ENCODE measurements at places on chromosomes 1 and 21. TPM values are rescaled to one million over a fixed set of nuclear protein-coding genes. Genes with fewer than 3 reads are reported as not detected.

- DNase-seq, result no peak
Observed at GRCh38 chr21:16395285-16395684, 665.5 kb downstream of the USP25 start.

DNA sequence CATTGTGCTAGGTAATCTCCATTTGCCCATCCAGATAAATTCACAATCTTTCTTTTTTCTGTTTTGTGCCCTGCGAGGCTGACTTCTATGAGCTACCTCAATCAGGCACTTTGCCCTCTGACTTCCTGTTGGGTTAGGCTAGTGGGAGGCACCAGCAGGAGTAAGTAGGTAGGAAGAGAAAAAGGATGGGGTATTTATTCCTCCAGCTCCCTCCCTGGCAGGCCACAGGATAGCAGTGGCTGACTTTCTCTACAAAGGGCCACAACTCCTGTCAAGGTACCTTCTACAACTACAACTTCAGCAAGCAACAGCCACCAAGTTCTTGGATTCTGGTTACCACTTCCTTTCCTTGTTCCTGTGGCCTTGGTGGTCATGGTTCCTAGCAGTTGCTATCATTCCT lies 18.8 kb upstream of the GORAB start:
- no peak for DNase-seq

- DNase-seq, result no peak
Observed at GRCh38 chr1:209404577-209404976, 178.9 kb upstream of the CAMK1G start.

DNA sequence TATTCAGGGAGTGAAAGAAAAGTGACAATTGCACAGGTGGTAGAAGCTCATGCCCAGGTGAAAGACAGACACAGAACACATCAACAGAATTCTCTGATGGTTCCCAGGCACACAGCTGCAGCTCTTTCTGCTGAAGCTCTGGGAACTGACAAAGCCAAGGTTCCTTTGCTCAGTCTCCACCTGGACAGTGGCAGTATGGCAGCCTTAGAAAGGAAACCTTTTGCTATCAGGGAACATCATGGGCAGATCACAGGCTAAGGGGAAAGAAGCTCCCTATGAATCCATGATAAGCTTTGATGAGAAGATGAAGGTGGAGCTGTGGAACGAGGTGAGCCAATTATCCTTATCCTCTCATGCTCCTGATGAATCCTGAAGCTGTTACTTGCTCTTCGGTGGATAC lies 1.2 kb downstream of the SPRR2B start:
- DNase-seq, result no peak

DNA sequence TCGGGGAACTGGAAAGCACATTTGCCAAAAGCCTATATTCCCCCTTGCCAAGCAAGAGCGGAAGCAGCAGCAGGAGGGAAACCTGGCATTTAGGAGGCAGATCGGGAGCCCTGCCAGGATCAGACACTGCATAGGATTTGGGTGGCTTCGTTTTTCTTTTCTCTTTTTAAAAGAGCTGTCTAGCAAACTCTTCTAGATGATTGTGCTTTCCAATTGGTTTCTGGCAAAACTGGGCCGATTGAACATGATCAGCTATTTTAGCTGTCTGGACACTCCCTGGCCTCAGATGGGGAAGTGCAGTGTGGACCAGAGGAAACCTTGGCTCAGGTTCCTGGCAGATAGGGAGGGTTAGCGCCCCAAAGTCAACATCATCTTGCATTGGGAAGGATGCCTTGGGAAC lies 414.0 kb upstream of the KAZN start:
- no peak for DNase-seq

Gene KRTAP13-2
- not detected for total RNA-seq

Gene RBM11
- not detected for total RNA-seq

Gene USP1
- total RNA-seq, result 49.2 TPM

Gene SLC44A5
- not detected for total RNA-seq

Gene SLC35D1
- total RNA-seq, result 41.3 TPM

GRCh38 chr1:216047811-216048572 lies 375.3 kb downstream of the USH2A start:
- DNase-seq, result no peak

DNA sequence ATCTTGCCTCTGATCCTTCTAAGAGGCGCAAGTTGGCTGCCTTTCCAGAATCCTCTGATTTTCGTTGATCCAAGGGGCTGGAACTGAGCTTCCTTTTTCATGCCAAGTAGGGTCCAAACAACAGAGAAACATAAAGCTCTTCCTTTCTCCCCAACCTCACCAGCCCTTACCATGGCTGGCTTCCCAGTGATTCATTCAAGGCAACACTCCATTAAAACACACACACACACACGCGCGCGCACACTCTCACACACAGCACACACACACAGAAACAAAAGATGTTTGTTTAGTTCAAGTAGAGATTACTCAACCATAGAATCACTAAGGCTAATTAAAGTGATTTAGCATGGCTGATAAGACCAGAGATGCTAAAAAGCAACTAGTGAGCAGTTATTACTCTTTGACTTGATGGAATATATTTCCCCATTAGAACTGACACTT lies 13.0 kb upstream of the GUCA2A start:
- DNase-seq, result peak; percentile 81

DNA sequence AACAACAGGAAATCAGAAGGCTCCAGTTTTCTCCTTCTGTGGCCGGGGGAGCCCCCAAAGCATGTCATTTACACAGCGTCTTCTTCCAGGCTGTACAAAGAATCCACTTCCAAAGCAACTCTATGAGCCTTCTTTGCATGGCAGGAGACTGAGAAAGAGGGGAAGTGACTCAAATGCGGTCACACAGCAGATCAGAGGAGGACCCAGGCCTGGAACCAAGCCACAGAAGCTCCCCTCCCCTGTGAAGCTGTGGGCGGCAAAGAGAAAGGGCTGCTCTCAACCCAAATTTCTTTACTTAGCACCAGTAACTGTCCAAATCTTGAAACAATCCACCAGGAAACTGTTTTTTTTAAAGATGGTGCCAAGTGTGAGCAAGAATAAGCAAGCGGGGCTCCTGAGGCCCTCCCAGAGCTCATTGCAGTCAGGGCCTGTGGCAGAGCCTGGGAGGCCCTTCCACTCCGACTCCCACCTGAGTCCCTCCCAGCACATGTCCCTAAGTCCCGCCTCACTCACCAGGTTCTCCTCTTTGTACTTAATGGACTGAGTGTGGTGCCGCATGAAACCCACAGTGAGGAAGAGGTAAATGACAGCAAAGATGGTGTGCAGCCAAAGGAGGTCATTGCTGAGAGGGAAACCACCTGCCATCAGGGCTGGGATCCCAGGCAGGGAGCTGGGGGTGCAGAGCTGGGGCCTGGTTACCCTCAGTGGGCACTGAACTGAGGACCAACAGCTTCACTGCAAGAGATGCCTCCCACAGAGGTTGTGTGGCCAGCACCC lies 15.9 kb downstream of the TMEM63A start:
- peak; percentile 62 for DNase-seq

Gene POU3F1
- not detected for total RNA-seq

All from LHCN-M2 (cell line).